ENCODE measurements at places on chromosomes 12 and 14.

GRCh38 chr14:69900603-69901002 lies 21.4 kb downstream of the SMOC1 start:
- no peak for DNase-seq

DNA sequence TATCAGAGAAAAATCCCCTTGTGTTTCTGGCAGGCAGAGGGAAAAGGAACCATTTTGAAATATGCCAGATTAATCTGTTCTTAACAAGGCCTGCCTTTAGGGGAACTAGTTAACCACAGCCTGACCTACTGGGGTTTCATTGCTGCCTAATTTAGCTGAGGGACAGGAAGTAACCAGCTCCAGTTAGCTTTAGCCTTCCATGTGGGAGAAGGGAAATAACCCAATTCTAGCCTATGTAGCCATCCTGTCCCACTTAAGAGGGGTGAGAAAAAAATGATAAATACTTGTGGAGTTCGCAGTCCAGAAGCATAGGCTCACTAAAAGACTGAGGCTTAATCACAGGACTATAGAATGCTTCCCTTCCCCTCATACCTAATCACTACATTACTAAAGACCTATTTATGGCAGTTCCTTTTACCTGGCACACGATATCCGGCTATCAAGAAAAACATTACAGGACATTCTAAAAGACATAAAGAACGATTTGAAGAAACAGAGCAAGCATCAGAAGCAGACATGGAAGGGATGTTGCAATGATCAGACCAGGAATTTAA lies 22.8 kb downstream of the COX8C start:
- peak; percentile 8 for DNase-seq

GRCh38 chr12:45977620-45978019 lies 12.8 kb downstream of the SCAF11 start:
- DNase-seq, result no peak

DNA sequence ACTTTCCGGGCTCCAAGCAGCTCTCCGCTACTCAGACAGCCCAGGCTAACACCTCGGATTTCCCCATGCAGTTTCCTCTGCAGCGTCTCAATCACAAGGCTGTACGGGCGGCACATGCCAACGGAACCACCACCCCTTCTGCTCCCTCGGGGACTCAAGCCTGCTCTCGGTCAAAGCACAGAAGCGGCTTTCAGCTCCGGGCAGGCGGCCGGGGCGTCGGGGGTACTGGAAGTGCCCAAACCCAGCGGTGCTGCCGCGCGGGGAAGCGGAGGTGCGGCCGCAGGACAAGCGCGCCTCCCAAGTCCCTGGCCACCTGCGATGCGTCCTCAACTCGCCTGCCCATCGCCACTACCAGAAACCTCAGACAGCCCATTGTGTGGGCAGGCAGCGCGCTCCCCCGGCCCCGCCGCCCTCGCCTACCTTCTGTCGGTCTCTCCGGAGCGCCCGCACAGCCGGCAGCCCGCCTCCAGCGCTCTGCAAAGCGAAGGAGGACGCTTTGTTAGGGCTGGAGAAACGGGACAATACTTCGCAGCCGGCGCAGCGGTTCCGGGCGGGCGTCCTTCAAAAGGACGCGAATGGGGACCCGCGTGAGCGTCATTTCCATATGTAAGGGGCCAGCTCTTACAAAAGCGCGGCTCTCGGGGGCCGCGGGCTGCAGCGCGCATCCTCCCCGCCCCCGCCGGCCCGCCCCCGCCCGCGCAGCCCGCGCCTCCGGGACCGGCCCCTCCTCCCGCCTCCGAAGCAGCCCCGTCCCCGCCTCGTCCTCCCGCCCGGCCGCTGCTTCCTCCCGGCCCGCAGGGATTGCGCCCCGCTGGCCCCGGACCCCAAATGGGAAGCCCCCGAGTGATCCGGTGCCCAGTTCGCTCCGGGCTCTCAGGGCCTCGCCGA lies 674 bp downstream of the NIN start:
- peak; percentile 66 for DNase-seq

DNA sequence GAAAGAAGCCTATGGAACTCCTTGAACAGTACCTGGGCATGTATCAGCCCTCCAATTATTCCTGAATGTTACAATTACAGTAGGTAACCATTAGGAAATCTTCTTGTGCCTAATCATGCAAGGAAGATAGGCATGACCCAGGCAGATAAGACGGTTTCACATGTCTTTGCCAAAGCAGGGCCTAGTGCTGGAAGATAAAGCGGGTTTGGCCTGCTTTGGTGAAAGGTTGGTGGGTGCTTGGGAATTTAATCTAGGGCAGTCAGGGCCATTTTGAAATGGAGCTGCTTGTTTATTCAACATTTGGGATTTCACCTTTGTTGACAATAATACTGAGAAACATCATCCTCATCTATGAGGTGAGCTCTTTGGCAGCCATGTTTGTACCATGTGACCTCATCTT lies 12.5 kb upstream of the SRSF5 start:
- no peak for DNase-seq

DNA sequence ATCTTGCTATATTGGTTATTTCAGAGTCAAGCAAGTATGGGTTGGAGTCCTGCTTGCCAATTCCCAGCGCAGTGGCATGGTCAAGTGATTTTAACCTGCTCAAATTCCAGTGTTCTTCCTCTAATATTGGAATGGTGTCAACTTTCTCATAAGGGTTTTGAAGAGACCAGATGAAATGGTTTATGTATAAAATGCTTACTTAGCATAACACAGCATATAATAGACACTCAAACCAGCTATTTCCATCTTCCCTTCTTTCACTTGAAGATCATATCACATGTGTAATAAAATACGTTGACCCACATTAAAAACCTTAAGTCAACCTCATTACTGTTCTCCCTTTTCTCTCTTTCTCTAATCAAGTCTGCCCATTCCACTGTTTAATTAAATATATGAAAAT lies 144.0 kb downstream of the NAV3 start:
- DNase-seq, result no peak

Measured in CD4-positive, alpha-beta T cell treated with Interleukin-17A for 1 hour (primary cell).